Stimulated activated CD8-positive, alpha-beta memory T cell treated with anti-CD3 and anti-CD28 coated beads, Interleukin-15, amount 100 ng/mL, for 4 hours (primary cell): ENCODE measurements at places on chromosomes 1 and 21.

GRCh38 chr1:213274140-213274539 is 223.1 kb downstream of the RPS6KC1 start:
- DNase-seq = no peak

DNA sequence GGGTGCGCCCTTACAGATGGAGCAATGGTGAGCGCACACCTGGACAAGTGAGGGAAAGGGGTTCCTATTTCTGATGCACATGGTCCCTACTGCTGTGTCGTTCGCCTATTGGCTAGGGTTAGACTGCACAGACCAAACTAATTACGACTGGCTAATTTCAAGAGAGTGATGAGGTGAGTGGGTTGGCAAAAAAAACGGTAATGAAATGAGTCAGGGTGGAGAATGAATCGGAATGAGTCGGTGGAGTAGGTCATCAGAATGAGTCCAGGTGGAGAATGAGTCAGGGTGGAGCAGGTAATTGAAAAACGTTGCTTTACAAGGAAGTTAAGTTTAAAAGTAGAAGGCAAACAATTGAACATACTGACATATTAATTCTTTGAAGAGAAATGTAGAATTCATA is 79.8 kb downstream of the WDR4 start:
- no peak for DNase-seq

- DNase-seq = no peak
Observed at GRCh38 chr1:241229216-241229615, 127.8 kb downstream of the RGS7 start.

- DNase-seq = no peak
Observed at GRCh38 chr21:38525454-38525853, 27.2 kb upstream of the ERG start.

- no peak for DNase-seq
Observed at GRCh38 chr1:153818876-153819275, 43.7 kb downstream of the SLC27A3 start.

GRCh38 chr1:118589238-118589846 is 398.8 kb downstream of the TBX15 start:
- DNase-seq = no peak

GRCh38 chr1:31643976-31644559 is 608 bp downstream of the PEF1 start:
- DNase-seq = no peak

DNA sequence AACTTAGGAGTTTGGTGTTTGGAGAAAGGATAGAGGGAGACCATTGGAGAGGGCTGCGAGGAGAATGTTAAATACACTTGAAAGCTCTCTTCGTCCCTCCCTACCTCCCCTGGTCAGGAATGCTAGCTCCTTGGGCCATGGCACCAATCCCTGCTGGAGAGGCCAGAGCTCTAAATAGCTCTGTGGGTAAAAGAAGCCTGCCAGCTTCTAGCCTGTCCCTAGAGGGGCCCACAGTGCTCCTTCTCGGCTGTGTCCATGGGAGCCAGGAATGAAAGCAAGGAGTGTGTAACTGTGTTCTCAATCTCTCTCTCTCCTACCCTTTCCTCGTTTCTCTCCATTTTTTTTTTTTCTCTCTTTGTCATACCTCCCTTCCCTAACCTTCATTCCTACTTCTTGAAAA is at the start of gene CCDC190:
Gene CCDC190, minus strand, starts transcription at position 75 of the 400 bp plus-strand sequence. CDS start 1,529 bp downstream, outside the sequence.
- no peak for DNase-seq

DNA sequence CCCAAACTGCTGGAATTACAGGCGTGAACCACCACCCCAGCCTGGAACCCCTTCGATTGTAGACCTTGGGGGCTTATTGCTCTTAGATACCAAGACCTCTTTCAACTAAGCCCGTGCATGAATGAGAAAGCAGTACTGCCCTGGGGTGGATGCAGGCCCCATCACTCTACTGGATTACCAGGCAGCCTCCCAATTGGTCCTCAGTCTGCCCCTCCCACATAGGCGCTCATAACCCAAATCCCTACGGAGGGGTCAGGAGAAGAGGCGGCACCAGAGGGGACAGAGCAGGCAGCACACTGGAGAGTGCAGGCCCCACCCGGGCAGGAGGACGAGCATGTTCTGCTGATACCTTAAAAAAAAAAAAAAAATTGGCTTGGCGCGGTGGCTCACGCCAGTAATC is 12.4 kb upstream of the STMN1 start:
- no peak for DNase-seq

GRCh38 chr1:1043921-1044320 is 24.0 kb downstream of the AGRN start:
- DNase-seq = no peak

DNA sequence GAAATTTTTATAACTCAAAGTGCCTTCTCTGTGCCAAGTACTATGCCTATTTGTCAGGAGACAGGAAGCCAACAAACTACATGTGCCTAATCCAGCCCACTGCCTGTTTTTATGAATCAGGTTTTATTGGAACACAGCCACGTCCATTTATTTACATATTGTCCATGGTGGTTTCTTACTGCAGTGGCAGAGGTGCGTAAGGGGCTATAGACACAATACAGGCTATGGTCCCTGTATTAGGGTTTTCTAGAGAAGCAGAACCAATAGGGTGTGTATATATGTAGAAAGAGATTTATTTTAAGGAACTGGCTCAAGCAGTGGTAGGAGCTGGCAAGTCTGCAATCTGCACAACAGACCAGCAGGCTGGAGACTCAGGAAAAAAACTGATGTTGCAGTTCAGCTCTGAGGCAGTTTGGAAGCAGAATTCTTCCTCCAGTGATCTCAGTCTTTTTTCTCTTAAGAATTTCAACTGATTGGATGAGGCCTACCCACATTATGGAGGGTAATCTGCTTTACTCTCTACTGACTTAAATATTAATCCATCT is 15.4 kb downstream of the PPIE start:
- DNase-seq = no peak

DNA sequence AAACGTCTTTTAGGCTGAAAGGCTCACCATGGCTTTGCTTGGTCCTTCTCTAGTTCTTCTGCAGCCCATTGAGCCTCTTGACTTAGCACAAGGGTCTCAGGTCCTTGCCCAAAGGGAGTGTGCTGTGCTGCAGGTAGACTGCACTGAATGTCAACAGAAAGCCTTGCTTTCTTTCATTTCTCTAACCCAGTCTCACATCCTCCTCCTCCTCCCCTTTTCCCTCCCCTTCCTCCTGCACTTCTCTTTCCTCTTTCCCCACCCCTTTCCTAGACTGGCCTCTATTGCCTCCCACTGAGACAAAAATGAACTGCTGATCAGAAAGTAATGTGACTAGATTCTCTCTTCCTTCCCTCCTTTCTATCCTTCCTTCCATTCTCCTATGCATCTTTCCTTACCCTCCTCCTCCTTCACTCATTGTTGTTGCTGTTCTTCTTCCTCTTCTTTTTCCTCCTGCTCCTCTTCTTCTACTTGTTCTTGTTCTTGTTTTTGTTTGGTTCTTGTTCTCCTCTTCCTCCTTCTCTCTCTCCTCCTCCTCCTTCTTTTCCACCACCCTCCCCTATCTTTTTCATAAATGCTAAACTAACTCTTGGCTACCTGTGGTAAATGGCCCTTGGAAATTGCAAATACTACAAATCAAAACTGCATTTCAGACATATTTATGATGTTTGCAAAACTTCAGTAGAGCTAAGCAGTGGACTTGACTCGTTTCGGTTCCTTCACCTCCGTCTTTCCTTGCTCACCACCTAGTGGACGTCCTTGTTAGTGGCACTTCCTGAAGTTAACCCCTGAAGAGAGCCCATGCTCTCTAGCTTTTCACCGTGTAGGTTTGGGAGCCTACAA is at the start of gene SELL:
Gene SELL, minus strand, starts transcription at position 152 of the 840 bp plus-strand sequence. Its CDS starts 122 bp downstream, at position 30.
- no peak for DNase-seq

GRCh38 chr1:67749844-67750690 is 65.1 kb downstream of the GADD45A start:
- no peak for DNase-seq

- DNase-seq = no peak
Observed at GRCh38 chr1:170536924-170537551, 5.1 kb downstream of the GORAB start.

- no peak for DNase-seq
Observed at GRCh38 chr1:125085720-125086591, 3901.2 kb downstream of the SRGAP2C start.

- DNase-seq = no peak
Observed at GRCh38 chr1:198929961-198930599, 291.2 kb downstream of the PTPRC start.

DNA sequence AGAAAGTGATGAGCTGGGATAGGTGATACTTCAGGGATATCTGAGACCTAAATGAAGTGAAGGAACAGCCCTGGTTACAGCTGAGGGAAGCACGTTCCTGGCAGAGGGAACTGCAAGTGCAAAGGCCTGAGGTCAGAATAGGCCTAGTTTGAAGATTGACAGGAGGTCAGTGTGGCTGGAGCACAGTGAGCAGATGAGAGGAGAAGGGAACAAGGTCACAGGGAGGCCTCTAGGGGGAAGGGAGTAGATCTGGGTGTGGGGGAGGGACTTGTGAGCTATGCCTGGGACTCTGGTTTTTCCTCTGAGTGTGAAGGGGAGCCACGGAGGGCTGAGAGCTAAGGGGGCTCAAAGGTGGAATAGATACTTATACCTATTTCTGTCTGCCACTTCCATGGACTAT is 736.4 kb downstream of the MATN1 start:
- no peak for DNase-seq

DNA sequence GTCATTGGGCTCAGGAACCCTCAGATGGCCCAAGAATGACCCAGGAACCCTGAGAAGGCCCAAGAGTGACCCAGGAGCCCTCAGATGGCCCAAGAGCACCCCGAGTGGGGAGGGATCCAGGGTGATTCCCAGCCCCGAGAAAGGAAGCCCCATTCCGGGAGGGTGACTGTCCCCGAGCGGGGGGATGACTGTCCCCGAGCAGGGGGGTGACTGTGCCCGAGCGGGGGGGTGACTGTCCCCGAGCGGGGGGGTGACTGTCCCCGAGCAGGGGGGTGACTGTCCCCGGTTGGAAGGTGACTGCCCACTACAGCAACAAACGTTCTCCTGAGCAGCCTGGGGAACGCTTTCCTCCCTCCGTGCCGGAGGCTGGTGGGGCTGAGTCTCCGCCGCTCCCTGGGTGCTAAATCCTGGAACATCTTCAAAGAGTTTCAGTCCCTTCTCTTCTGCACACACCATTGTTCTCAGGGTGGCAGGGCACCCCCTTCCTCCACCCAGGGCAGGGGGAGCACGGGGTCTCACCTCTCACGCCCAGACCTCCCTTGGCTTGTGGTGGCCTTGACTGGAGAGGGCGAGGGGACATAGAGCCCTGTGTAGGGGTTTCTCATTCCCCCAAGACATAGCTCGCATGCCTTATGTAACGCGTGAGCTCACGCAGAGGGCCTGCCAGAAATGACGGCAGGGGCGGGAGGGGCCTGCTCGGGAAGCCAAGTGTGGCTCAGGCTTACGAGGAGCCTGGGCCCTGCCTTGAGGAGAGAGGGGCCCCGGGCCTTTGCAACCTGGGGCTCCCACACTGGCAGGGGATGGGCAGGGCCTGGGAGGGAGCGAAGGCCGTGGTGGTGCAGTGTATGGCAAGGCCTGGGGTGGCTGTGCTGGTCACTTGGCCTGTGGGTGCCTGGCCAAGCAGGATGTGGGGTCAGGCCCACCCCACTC is 14.3 kb upstream of the SKI start:
- DNase-seq = no peak

DNA sequence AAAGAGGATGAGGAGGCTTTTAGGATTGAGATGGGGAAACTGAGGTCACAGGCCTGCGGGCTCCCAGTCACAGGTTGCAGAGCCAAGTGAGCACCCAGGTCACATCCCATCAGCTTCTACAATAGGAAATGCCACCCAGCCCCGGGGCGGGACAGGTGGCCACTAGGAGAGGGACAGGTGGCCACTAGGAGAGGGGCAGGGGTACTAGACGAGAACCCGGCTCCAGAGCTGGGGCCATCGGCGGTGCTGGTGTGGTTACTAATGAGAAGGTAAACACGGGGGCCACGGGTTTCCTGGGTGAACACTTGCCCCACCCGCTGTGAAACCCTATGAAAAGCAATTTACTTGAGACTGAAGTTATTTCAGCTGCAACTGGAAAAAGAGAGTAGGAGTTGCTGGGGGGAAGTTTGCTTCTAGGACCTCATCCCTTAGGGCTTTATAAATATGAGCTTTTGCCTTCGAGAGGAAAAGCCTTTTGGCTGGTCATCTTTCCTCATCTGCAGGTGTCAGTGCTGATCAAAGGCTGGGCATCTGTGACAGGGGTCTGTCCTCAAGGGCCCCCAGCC is 52.5 kb downstream of the MRPL37 start:
- no peak for DNase-seq

- no peak for DNase-seq
Observed at GRCh38 chr1:112744009-112744578, 29.0 kb upstream of the PPM1J start.

GRCh38 chr1:243725075-243725474 is 125.0 kb downstream of the AKT3 start:
- DNase-seq = no peak

DNA sequence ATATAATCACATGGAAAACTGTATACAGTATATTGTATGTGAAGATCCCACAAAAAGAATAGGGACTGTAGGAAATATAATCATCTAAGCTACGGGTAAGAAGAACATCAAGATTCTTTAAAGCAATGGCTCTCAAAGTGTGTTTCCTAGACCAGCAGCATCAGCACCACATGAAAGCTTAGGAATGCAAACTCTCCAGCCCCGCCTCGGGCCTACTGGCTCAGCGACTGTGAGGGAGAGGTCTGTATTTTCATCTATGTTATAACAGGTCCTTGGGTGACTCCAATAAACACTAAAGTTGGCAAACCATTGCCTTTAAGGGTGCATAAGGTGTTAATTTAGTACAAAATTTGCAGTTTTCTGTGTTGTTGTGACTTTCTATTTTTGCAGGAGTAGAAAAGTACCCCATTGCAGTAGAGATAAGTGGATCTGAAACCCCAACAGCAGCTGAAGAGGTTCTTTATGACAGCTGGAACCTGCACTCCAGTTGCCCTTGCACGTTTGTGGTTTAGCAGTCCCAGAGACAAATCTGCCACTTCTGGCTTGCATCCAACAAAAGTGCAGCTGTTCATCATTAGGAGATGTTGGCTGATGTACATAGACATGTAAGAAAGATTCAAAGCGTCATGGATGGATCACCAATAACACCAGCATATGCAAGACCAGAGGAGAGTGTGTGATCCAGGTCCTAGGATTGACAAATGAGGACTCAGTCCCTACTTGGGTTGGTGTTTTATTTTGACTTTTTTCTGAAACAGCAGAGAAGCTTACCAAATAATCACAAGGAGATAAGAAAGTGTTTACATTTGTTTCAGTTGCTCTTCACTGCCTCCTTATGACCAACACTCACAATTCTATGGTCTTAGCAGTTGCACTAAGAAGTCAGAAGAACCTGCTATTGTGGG is 15.9 kb upstream of the IFNAR1 start:
- DNase-seq = no peak

- DNase-seq = no peak
Observed at GRCh38 chr21:15557925-15558324, 171.9 kb upstream of the USP25 start.
